ENCODE measurements at places on chromosomes 6 and 20.
A peak's percentile ranks its signal among the peaks of the same experiment; 100 is the strongest.

DNA sequence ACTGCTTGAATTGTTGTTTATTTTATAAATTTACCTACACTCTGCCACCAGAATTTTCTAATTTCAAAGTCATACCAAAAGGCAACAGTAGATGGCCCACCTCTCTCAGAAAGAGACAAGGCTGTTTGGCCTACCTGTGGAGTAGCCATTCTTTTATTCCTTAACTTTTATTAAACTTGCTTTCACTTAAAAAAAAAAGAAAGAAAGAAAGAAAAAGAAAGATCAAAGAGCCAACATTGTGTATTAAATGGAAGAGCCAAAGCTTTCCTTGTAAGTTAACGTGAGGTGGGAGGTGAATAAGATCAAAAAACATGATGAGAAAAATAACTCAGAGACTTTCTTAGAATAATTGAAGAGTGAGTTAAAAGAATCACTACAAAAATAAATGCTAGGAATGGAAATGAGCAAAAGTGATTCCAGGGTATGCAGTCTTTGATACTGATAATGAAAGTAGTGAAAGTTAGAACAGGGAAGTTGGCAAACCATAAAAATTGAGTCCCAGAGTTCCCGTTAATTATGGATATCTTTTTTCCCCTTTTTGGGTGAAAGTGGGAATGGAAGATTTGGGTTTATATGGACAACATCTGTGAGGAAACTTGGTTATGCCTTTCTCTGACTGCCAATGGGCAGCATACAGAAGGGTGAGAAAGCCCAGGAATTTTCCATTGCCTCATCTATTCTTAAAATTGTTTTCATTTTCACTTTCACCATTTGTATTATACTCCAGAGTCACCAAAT, 35.9 kb upstream of the MYB start:
- peak; percentile 24 for DNase-seq

GRCh38 chr6:33061987-33062386, 11.5 kb downstream of the HLA-DPA1 start:
- DNase-seq = no peak

- no peak for DNase-seq
Measured at GRCh38 chr6:108937170-108937569, 88.9 kb downstream of the ARMC2 start.

DNA sequence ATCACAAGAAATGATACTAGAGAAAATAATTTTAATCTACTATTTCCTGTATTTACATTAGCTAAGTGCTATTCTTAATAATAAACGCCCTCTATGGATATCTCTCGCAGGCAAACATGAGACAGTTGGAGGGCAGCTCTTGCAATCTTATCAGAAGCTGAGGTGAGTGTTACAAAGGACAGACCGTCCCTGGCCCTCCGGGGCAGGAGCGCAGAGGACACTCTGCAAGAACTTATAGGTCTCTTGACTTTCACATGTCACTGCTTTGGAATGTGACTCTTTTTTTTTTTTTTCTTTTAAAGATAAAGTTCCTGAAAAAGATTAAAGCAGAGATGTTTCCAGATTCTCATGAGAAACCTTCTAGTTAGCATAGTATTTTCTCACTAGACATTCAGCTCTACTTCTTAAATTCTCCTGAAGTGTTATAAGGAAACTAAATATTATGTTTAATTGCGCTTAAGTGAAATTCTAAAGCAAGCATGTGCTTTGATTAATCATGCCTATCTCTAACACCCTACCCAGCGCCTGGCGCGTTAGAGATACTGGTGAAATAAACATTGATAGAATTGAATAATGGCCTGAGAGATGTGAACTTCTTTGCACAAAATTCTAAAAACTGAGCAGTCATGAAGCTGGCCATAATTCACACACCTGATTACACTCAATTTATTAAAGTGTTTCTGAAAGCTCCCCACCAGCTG, 57.4 kb downstream of the SYTL3 start:
- DNase-seq = no peak

GRCh38 chr6:161186173-161186769, 87.6 kb downstream of the AGPAT4 start:
- no peak for DNase-seq

DNA sequence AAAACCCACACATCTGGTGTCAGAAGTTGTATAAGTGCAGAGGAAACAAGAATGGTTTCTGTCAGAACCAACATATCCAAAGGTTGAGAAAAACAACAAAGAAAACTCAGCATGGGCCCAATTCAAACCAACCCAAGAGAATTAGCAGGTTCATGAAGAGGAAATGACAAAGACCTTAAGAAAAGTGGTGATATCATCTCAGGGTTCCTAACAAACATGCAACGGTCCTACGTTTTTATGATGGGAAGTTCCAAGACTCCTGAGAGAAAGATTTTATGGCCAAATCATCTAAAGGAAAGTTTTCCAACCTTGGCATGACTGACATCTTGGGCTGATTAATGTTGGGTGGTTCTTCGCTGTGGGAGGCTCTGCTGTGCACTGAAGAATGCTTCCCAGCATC, 23.0 kb downstream of the TFB1M start:
- no peak for DNase-seq

DNA sequence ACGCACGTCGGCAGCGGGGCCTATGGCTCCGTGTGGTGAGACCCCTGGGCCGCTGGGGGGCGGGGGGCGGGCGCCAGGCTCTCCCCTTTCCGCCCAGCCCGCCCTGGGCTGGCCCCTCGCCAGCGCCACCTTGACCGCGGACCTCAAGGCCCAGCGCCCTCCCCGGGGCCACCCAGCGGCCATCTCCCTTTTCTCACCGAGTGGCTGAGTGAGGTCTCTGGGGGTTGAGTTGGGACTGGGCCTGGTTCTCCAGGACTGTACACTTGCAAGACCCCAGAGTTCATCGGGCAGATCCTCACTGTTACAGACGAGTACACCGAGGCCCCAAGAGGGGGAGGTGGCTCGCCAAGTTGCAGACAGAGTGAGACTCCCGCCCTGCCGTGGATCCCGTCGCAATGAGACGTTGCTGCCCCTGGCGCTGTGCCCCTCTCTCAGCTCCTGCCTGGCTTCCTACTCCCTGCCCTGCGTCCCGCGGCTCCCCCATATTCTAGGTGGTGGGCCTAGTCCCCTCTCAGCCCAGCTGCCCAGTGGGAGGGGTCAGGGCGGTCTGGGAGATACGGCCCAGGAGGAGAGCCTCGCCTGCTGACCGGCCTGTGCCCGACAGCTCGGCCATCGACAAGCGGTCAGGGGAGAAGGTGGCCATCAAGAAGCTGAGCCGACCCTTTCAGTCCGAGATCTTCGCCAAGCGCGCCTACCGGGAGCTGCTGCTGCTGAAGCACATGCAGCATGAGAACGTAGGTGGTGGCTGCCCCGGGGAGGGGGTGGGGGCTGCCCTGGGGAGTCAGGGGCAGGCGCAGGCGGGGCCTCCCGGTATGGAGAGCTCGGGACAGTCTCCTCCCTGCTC, 576 bp downstream of the MAPK13 start:
- DNase-seq = peak; percentile 79

DNA sequence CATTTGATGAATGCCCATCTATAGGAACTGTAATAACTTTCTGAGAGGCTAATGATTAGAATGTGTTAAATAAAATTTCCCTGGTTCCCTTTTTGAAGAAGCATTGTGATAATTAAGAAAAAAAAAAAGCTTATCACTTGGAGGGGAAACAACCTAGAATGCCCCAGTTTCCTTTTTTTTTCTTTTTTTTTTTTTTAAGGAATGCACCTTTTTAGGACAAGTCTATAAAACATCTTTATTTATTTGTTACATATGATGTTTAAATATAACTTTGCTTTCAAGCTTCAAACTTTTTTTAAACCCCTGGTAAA, 7.3 kb upstream of the MRPS10 start:
- no peak for DNase-seq

GRCh38 chr6:4632421-4632820, 143.8 kb upstream of the CDYL start:
- no peak for DNase-seq

GRCh38 chr6:82143041-82143481, 104.5 kb downstream of the IBTK start:
- no peak for DNase-seq

GRCh38 chr6:142551274-142551811, 249.5 kb downstream of the ADGRG6 start:
- DNase-seq = peak; percentile 14
